ENCODE measurements at places on chromosomes 2 and 18. TPM values are rescaled to one million over a fixed set of nuclear protein-coding genes. Genes with fewer than 3 reads are reported as not detected.
A peak's percentile ranks its signal among the peaks of the same experiment; 100 is the strongest.

DNA sequence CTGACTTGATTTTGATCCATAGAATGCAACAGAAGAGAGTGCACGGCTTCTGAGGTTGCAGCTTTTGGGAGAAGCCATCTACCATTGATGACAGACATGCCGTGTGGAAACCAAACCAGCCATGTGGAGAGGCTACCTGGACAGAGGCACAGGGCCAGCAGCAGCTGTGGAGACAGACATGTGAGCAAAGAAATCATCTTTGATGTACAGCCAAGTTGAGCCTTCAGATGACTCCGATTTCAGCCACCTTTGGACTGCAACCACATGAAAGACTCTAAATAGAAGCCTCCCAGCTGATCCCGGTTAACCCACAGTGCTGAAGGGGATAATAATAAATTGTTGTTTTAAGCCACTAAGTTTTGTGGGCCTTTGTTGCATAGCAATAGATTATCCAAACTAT, 54.2 kb downstream of the TSN start:
- peaks cover 4% of the 10 kb centered on the region for H3K27me3 ChIP-seq
- H3K27ac ChIP-seq: no peak overlapping the region
- no peak overlapping the region for H3K4me3 ChIP-seq
- H3K4me1 ChIP-seq: no peaks in the 10 kb centered on the region

DNA sequence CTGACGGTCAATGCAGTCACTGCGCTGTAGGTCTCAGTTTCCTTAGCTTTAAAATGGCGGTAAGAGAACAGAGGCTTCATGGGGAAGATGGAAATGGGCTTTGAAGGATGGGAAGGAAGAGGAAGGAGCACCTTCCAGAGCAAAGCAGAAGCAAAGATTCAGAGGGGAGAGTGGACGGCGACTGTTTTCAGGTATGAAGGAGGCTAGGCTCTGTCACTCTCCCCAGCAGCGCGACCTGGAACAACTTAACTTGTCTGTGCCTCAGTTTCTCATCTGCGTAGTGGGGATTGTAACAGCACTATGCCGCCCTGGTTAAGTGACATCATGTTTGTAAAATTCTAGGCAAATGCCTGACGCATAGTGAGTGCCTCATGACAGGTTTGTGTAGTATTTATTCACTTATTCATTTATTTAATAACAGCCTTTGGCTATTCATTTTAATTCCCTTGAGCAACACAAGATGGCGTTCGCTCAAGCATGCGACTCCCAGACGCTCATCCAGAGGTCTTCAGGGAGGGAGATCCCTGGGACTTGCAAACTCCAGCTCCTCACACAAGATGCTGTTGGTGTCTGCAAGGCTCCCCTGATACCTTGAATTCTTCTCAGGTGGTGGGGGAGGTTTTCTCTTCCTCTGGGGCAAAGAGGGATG, 336.3 kb downstream of the DYSF start:
- DNase-seq: no peak
- H3K27me3 ChIP-seq: no peaks in the 10 kb centered on the region
- H3K4me1 ChIP-seq: peaks cover 18% of the 10 kb centered on the region
- no peaks in the 10 kb centered on the region for H3K36me3 ChIP-seq
- no peak overlapping the region for H3K27ac ChIP-seq
- no peak overlapping the region for H3K4me3 ChIP-seq

GRCh38 chr2:113281910-113282746, 3.4 kb upstream of the PAX8 start:
- H3K36me3 ChIP-seq: no peaks in the 10 kb centered on the region
- H3K27ac ChIP-seq: peak overlapping the region; percentile 79
- no peak for DNase-seq
- H3K4me1 ChIP-seq: peaks cover 36% of the 10 kb centered on the region
- H3K27me3 ChIP-seq: peaks cover 34% of the 10 kb centered on the region

DNA sequence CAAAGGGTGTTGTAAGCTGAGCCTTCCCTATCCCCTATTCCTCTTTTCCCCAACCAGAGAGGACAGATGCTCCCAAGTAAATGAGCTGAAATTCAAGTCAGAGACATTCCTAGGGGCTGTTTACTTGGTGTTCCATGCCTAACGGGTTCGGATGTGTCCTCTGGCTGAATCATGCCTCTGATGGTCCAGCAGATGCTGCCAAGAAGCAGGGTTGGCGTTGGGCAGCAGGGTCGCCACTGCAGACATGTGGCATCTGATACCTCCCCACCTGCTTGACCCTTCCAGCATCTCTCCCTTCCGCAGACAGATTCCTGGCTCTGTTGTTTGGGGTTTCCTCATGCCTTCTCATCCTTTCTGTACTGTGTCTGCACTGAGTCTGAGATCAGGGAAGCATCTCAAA, 108.3 kb downstream of the HNRNPLL start:
- H3K36me3 ChIP-seq: no peaks in the 10 kb centered on the region
- no peak overlapping the region for H3K27ac ChIP-seq
- H3K27me3 ChIP-seq: no peaks in the 10 kb centered on the region
- peaks cover 6% of the 10 kb centered on the region for H3K4me1 ChIP-seq
- DNase-seq: no peak
- H3K4me3 ChIP-seq: no peak overlapping the region

DNA sequence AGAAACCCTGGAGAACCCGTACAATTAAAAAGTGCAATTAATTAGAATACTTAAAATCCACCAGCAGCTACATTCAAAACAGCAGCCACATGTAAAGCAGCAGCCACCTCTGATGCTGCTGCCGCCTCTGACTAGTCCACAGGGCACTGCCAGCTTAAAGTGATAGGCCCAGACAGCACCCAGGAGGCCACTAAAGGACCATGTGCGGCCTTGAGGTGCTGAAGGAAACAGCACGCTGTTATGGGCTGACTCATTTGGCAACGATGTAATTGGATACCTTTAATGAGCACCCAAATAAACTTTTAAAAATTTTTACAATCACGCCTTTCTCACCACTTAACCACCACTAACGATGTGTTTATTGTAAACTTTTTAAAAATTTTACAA, 209.3 kb upstream of the NCKAP5 start:
- H3K36me3 ChIP-seq: no peaks in the 10 kb centered on the region
- DNase-seq: no peak
- peaks cover 7% of the 10 kb centered on the region for H3K4me1 ChIP-seq

DNA sequence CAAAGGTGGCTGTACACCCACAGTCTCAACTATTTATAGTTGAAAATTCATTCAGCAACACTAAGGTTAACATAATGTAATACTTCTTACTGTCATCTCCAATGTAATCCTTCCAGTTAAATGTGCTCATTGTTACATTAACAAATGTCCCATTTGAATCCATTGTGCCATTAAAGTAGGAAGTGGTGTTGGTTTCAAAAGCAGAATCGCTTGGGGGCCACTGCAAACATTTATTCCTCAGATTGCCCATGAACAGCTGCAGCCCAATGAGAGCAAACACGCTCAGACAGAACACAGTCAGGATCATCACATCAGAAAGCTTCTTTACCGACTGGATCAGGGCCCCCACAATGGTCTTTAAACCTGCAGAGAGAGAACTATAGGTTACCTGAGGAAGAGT, 41.4 kb downstream of the SCN3A start:
- no peaks in the 10 kb centered on the region for H3K36me3 ChIP-seq
- H3K27ac ChIP-seq: no peak overlapping the region
- H3K4me3 ChIP-seq: no peak overlapping the region

DNA sequence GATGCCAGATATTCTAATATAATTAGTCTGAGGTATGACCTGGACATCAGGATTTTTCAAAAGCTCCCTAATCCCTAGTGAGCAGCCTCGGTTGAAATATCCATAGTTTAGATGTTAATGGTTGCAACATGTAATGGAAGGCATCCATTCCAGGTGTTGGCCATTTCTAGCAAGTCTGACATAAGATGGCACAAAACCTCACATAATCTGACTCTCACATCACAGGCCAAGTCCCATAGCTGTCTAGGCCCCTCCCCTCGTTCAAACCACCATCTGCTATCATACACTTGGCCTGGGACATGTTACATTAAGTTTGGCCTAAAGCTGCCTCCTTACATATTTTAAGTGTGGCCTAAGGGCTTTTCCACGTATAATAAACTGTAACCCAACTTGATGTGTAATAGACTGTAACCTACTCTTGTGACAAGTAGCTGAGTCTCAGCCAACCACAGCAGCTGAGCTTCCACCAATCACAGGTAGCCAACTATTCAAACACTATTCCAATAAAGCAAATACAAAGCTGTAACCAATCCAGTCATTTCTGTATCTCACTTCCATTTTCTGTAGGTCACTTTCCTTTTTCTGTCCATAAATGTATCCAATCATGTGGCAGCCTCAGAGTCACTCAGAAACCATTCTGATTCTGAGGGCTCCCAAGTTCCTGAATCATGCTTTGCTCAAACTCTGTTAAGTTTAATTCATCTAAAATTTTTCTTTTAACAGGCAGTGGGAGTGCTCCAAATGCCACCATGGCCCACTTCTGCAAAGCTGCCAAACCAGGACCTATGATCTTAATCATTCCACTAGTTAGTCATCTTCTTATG, 59.4 kb downstream of the ADD2 start:
- H3K27ac ChIP-seq: no peak overlapping the region
- no peaks in the 10 kb centered on the region for H3K27me3 ChIP-seq
- H3K4me1 ChIP-seq: no peaks in the 10 kb centered on the region
- no peak for DNase-seq
- no peak overlapping the region for H3K4me3 ChIP-seq

- H3K36me3 ChIP-seq: no peaks in the 10 kb centered on the region
- no peak for DNase-seq
- H3K4me3 ChIP-seq: no peak within 1 kb of the TSS
- H3K27ac ChIP-seq: no peak within 1 kb of the TSS
- H3K27me3 ChIP-seq: no peaks in the 10 kb centered on the region
- no peaks in the 10 kb centered on the region for H3K4me1 ChIP-seq
Measured at GRCh38 chr2:113173542-113174375, at the start of gene PSD4. Gene PSD4 (plus strand): TSS chr2:113173971. CDS start chr2:113182457, 8,486 bp downstream.

DNA sequence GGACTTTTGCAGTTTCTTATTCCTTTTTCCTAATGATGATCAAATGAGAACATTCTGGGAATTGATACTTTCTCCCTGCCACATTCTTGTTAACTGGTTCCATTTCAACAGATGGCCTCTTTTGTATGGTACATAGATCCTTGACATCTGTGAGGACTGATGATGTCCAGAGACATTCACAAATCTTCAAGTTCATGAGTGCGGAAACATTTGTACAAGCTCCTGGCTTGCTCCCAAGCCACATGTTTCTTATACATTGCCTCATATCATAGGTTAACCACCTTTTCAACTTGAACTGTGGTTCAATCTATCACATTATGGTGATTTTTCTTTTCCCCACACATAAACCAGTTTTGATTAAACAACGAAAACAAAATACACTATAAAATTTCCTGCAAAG, 267.3 kb downstream of the CLIP4 start:
- H3K27ac ChIP-seq: no peak overlapping the region
- no peaks in the 10 kb centered on the region for H3K27me3 ChIP-seq
- no peaks in the 10 kb centered on the region for H3K4me1 ChIP-seq
- no peaks in the 10 kb centered on the region for H3K36me3 ChIP-seq
- no peak overlapping the region for H3K4me3 ChIP-seq

DNA sequence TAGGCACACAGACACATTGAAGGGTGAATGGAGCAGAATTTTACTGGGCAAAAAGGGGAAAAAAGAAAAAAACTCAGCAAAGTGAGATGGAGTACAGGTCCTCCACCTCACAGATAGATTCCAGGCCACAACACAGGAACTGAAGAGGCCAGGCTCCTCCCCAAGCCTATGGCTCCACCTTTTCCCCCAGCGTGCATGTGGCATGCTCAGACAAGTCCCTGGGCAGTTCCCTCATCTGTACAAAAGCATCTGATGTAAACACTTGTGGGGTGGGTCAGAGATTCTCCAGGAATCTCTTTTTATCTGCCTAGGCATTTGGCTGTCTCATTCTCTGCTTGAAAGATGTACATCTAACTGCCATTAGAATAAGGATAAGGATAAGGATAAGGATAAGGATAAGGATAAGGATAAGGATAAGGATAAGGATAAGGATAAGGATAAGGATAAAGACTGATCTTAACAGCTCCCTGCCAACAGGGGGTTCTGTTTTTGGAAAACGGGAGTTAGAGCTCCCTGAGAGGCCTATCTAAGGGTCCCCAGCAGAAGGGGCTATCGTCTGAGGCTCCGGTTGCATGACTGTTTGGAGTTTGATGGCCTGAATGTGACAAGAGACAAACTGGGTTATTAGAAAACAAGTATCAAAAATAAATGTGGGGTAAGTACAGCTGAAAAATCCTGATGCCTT, 17.2 kb upstream of the ASXL3 start:
- peaks cover 10% of the 10 kb centered on the region for H3K4me1 ChIP-seq
- DNase-seq: peak; percentile 55
- H3K36me3 ChIP-seq: no peaks in the 10 kb centered on the region
- no peak overlapping the region for H3K4me3 ChIP-seq
- no peaks in the 10 kb centered on the region for H3K27me3 ChIP-seq

DNA sequence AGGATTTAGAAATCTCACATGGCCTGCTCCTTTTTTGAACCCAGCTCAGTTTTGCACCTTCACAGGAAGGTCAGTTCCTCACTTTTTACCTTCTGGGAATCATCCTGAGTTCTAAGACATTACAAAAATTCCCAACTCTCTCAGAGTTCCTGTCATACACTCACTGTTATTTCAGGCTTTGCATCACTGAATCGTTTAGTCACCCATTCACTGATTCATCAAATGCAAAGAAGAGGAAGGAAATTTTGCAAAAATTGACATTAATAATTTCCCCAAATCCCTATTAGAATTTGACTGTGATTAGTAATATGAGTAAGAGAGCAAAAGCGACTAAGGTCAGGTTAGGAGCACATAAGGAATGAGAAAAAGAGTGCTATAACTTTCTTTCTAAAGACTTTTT, 197.5 kb downstream of the PDE1A start:
- no peak overlapping the region for H3K4me3 ChIP-seq
- no peaks in the 10 kb centered on the region for H3K4me1 ChIP-seq
- no peak overlapping the region for H3K27ac ChIP-seq
- no peaks in the 10 kb centered on the region for H3K27me3 ChIP-seq
- no peaks in the 10 kb centered on the region for H3K36me3 ChIP-seq
- DNase-seq: no peak

DNA sequence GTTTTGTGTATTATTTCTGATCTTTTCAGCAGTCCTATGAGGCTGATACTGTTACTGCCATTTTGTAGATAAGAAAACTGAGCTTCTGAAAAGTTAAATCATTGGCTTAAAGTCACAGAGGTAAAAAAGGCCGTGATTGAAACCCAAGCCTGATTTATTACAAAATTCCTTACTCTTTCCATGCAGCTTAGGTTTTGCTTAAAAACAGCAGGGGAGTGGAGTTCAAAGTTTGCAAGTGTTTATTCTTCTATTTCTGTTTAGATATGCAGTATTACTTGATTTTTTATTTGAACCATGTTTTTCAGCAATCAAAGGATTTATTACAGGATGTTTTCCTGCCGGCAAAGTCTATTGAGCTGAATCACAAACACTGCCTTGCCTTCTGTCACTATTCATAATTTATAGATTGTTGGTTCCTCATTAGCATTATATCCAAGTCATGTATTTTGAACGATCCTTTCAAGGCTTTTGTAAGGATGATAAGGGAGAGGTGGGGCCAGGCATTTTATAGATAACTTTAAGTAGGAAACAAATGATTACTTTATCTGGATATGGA, 31.9 kb upstream of the MSTN start:
- H3K36me3 ChIP-seq: no peaks in the 10 kb centered on the region
- no peaks in the 10 kb centered on the region for H3K27me3 ChIP-seq
- no peak for DNase-seq
- H3K4me3 ChIP-seq: no peak overlapping the region

Gene FBXO15
- total RNA-seq: 0.93 TPM

Data from hepatocyte (in vitro differentiated cells).